ENCODE measurements at places on chromosomes 12 and 14.

DNA sequence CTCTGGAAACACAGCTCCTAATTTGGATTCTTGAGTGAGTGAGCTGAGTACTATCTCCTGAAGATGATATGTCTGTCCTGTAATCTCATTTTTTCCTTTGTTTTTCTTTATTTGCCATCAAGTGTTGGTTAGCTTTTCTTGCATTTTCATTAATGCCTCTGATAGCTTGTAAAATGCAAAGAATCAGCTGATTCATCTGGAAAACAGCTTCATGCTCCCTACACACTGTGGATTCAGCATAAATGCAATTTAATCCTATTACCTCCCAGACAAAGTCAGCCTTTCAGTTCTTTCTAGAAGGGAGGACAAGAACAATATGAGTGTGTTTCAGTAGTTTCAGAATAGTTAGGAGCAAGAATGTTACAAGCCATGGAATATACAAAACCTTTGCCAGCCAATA is 79.4 kb downstream of the DACT1 start:
- no peak for DNase-seq

- no peak for DNase-seq
Observed at GRCh38 chr12:95187865-95188415, 29.3 kb downstream of the FGD6 start.

- DNase-seq: no peak
Observed at GRCh38 chr12:95481072-95481471, 7.1 kb downstream of the METAP2 start.

DNA sequence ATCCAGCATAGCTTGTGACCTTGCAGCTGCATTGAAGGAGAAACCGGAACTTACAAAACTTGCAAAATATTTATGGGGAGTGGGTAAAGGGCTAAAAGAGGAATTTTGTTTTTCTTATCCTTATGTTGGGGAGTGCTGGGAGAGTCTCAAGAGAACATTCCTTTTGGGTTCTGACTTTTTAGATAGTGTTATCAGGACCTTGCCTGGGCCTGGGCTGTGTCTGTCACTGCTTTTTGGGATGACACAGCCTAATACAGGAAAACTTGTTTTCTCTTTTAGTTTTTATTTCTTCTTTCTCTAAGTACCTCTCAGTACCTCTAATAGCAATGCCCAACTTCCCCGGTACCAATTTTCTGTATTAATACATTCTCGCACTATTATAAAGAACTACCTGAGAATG is 850.6 kb downstream of the RPS29 start:
- no peak for DNase-seq

GRCh38 chr14:52080158-52080800 is 11.4 kb upstream of the NID2 start:
- peak; percentile 83 for DNase-seq

DNA sequence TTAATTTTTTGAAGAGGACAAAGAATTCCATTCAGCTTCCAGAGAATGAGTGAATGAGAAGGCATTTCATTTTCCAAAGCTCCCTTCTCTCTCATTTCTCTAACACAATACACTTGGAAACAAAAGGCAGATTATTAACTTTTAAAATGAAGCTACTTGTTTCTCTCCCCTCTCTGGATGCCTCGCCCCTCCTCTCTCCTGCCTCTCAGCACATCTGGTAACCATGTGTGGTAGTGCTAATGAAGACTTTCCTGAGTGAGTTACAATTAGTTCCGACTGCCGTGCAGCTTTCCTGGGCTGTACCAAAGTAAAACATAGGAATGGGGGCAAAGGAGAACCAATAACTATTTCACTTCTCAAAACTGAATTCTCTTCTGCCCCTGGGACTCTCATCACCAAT is 84.7 kb upstream of the SOX5 start:
- peak; percentile 17 for DNase-seq

DNA sequence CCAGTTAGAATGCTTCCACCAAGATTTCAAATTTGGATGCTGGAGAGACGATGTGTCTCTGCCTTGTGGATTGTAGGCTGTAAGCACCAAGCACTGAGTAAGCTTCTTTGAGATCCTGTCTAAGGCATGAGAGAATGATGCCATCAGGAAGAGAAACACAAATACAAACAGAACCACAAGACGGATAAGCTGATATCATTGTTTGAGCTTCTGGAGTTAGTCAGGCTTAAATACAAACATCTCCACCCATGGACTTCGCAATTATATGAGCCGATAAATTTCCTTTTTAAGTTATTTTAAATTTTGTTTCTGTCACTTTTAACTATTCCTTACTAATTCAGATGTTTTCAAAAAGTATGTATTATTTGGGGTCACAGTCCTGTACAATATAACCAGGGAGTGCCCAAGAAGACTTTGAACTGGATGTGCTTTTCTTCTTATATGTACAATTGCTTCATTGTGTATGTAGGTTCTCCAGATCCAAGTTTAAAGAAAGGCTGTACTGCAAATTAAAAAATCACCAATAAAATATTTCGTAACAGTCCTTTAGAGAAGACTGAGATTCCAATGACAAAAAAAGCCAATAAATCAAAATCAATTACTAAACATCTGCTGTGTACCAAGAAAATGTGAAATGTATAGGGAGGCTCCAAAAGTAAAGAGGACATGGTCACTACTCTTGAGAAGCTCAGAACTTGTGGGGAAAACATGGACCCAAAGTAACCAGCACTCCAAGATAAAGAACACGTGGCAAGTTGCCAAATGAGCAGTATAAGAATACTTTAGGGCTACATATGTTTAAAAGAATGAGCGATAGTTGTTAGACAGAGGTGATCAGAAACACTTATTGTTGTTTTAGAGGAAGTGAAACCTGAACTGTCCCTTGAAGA is 274.1 kb downstream of the ADAMTS20 start:
- DNase-seq: no peak

- no peak for DNase-seq
Observed at GRCh38 chr12:85476756-85477155, 196.7 kb downstream of the ALX1 start.

Measured in AG10803 (cell line).